Suprapubic skin (tissue), 4 donors: ENCODE measurements at places on chromosomes 1 and 21. TPM values are rescaled to one million over a fixed set of nuclear protein-coding genes. Genes with fewer than 3 reads are reported as not detected.

DNA sequence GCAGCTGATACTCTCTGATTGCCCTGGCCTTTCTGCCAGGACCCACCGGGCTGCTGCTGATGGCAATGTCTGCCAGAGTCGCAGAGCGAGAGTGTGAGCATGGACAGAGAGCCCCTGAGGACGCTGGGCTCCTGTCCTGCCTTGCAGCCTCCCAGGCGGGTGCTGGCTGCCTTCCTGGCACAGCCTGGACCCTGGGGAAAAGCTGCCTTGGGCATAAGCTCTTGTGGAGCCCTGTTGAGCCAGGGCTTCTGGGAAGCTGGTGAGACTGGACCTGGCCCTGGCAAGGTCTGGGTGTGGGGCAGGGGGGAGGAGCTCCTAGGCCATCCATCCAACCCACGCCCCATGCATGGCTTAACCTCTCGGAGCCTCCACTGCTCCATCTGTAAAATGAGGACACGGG is 105.8 kb upstream of the WNT4 start:
- no peak for DNase-seq

GRCh38 chr1:234573711-234574299 is 36.2 kb downstream of the IRF2BP2 start:
- DNase-seq, result no peak

DNA sequence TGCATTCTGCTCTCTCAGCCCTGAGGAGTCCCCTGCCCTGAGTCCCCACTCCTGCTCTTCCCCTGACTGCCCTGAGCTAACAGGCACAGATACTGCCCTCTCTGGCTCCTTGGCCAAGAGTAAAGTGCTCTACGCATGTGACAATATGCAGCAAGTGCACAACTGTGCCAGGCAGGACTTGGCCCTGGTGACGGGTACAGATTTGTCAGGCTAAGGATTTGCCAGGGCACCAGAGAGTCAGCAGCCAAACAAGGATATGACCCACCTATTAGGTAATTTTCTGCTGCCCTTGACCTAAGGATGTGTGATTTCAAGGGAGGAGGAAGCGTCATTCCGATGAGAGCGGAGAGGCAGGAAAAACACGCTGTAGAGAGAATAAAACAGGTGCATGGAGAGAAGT is 339.0 kb downstream of the PTPRU start:
- DNase-seq, result no peak

DNA sequence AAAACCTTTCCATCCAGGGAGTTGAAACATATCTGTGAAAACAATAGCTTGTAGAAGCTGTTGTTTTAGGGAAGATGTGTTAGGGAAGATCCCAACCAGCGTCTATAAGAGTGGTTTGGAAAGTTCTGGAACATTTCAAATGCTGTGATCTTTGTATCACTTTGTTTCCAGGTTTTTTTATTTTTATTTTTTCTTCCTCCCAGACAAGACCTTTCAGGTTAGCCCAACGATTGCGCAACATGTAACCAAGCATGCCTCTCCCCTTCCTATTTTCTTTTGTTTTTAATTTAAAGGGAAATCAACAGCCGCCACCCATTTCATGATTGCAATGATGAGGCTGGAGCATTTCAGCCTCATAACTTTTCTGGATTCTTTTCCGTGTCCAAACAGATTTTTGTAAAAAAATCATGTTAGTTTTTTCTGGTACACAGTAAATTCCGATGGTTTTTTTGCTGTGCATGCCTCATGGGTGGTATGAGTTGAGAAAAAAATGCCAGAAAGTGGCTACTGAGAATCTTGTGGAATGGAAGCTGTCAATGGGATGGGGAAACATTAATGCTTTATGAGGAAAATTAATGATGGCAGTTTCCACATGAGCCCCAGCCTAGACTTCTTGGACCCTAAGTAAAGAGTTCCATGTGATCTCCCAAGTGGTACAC is 109.3 kb downstream of the RUNX1 start:
- DNase-seq, result no peak

DNA sequence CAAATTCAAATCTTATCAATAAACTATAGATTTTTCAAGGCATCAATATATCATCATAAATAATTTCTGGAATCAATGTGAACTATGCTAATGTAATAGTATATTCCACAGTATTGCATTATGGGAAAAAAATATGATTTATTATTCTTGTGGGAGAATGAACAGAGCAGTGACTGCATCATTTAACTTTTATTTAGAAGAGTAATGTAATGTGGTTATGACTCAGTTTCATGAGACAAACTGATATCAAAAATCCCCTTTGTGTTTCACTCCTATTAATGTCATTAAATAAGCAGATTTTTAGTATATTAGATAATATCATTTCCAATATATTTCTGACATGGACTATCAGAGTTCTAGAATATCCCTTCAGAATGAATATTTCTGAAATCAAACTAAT is 187.6 kb downstream of the LRRC40 start:
- DNase-seq, result no peak

GRCh38 chr1:226565476-226565875 is 16.9 kb downstream of the STUM start:
- DNase-seq, result peak; percentile 26

DNA sequence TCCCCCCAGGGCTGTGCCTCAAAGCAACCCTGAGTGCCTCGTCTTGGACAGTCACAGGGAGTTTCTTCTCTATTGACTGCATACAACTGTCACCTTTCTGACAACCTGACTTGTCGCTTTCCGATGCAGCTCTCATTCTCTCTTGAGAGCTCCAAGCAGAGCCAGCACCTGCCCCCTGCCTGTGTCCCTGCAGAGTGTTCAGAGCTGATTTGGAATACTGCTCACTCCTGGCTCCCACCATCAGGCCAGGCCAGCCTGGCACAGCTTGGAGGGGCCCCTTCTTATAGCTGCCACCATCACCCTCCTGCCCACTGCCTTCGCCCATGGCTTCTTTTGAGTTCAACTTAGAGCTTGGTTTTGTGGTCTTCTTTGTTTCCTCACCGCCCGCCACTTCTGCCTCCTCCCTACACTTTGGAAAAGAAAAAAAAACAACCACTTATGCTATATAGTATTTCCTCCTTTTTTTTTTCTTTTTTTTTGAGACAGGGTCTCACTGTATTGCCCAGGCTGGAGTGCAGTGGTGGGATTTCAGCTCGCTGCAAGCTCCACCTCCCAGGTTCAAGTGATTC is 12.3 kb downstream of the NCF2 start:
- no peak for DNase-seq

GRCh38 chr1:50959303-50959912 is 659 bp downstream of the FAF1 start:
- DNase-seq, result no peak

GRCh38 chr21:37565530-37566223 is 199.1 kb downstream of the DYRK1A start:
- no peak for DNase-seq

DNA sequence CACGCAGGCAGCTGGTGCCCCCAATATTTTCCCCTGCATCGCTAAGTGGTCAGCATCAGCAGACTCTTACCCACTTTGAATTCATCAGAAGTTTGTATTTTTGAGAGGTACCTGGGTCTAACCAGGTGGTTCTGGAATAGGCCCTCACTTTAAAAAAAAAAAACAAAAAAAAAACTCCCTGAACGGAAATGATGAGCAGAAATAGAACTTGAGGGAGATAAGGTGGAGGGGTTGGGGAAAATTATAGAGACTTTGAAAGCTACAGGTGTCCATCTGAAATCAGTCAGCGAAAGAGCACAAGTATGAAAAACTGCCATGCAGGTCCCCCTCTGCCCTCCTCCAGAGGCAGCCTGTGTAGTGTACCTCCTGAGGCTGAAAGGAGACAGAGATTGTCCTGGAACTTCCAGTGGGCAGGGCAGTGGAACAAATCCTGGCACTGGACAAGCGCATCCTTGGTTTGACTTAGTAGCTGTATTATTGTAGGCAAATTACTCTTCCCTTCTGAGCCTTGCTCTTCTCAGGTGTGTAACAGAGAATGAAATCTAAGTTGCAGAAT is 1.2 kb downstream of the SLAMF7 start:
- no peak for DNase-seq

- DNase-seq, result no peak
Observed at GRCh38 chr1:104266612-104267011, 516.9 kb downstream of the AMY1C start.

- no peak for DNase-seq
Observed at GRCh38 chr1:44724296-44724954, 6.5 kb downstream of the RNU5D-1 start.

GRCh38 chr21:35375115-35375514 is 326.0 kb upstream of the RUNX1 start:
- no peak for DNase-seq

DNA sequence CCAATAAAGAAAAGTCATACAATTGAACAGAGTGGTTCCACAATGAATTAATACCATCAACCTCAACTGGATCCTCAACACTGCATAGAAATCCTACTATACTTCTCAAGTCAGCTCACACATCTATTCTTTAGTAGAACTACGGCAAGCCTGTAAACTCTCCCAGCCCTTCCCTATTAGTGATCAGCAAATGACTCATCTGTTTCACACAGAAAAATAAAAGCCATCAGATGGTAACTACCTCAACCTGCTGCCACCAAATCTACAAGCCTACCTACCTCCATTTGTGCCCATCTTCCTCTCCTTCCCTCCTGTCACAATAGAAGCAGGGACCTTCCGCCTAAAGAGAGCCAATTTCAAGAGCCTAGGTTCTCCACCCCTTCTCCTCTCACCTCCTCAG is 63.6 kb downstream of the DMAP1 start:
- DNase-seq, result no peak

DNA sequence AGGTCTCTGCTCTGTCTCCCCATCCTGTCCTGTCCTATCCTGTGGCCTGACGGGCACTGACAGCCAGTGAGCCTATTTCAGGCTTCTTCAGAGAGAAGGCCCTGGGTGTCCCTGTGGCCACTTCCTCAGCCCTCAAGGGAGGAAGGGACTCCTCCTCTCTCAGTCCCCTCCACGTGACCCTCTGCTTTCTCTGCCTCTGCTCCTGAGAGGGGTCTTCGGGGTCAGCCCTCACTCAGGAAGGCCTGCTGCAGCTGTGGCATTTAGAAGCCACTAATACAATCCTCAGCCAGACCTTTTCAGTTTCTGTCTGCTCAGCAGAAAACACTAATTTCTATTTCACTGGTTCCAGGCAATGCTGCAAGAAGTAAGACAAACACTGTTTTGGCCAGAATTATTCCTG is 43.6 kb upstream of the ETV3 start:
- DNase-seq, result no peak

Gene ZBTB7B
- total RNA-seq, result 238 TPM

Gene ANKRD65
- 2.8 TPM for total RNA-seq

Gene LCE1D
- 32.8 TPM for total RNA-seq

Gene SPATA1
- total RNA-seq, result not detected

Gene OR2M3
- not detected for total RNA-seq

Gene MCOLN3
- 10.7 TPM for total RNA-seq

Gene RNU1-4
- under 0.01 TPM for total RNA-seq

Gene OR14A2
- not detected for total RNA-seq

Gene AMPD1
- total RNA-seq, result not detected

Gene CAMK2N1
- total RNA-seq, result 7.0 TPM
